ENCODE measurements at places on chromosomes 7 and 10.

DNA sequence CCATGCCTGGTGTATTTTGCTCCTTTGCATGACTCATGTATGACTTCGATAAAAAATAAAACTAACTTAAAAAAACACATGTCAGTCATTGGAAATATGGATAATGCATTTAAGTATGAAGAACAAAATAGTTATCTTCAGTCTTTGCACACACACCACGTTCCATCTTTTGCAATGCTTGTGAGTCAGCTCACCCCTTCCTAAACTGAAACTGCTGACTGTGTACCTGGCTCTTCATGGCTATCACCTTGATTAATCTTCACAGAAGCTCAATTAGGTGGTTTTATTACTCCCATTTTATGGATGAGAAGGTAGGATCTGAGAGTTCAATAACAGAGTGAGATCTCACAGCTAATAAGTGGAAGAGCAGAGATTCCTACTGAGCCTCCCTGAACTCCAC lies 79.5 kb downstream of the CARD11 start:
- peak overlapping the region; percentile 1 for H3K27ac ChIP-seq
- DNase-seq, result no peak
- peaks cover 29% of the 10 kb centered on the region for H3K4me1 ChIP-seq
- H3K4me3 ChIP-seq, result no peak overlapping the region

DNA sequence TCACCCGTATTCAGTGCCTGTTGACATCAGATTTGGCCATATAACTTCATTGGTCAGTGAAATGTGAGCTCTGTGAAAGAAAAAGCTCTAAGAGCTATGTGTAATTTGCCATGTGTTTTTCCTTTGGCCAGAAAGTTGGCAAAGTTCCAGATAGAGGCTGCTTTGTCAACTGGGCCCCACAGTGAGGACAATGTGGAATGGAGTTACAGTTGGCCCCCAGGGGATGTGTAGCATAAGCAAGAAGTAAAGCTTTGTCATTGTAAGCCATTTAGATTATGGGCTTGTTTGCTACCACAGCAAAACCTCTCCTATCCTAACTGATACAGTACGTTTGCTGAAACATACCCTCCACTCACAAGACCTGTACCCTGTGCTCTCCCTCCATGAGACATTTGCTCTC lies 119.1 kb upstream of the HABP2 start:
- no peak overlapping the region for H3K4me3 ChIP-seq
- H3K36me3 ChIP-seq, result no peaks in the 10 kb centered on the region
- H3K27ac ChIP-seq, result no peak overlapping the region

- H3K27ac ChIP-seq, result peak overlapping the region; percentile 98
- peaks cover 2% of the 10 kb centered on the region for H3K36me3 ChIP-seq
- H3K27me3 ChIP-seq, result no peaks in the 10 kb centered on the region
- peak overlapping the region; percentile 93 for H3K4me3 ChIP-seq
Observed at GRCh38 chr7:99551334-99551733, 580 bp downstream of the FAM200A start.

GRCh38 chr10:30862486-30862885 lies 169.2 kb downstream of the ZNF438 start:
- DNase-seq, result no peak
- no peak overlapping the region for H3K27ac ChIP-seq
- H3K36me3 ChIP-seq, result peaks cover 2% of the 10 kb centered on the region
- H3K4me3 ChIP-seq, result no peak overlapping the region
- peaks cover 4% of the 10 kb centered on the region for H3K4me1 ChIP-seq
- no peaks in the 10 kb centered on the region for H3K27me3 ChIP-seq

DNA sequence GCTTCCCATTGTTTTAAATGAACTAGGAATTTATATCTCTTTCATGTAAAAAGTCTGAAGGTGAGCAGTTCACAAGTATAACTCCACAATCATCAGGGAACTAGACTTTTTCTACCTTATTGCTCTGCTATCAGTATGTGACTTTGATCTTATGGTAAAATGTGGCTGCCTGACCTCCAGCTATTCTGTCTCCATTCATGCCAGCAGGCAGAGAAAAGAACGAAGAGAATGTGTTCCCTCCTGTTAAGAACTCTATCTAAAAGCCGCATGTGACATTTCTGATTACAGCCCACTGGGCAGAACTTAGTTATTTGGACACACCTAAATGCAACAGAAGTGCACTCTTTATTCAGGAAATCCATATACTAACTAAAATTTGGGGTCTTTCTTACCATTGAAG lies 102.8 kb upstream of the MBL2 start:
- H3K36me3 ChIP-seq, result no peaks in the 10 kb centered on the region
- no peak overlapping the region for H3K4me3 ChIP-seq
- H3K4me1 ChIP-seq, result no peaks in the 10 kb centered on the region
- no peak for DNase-seq

DNA sequence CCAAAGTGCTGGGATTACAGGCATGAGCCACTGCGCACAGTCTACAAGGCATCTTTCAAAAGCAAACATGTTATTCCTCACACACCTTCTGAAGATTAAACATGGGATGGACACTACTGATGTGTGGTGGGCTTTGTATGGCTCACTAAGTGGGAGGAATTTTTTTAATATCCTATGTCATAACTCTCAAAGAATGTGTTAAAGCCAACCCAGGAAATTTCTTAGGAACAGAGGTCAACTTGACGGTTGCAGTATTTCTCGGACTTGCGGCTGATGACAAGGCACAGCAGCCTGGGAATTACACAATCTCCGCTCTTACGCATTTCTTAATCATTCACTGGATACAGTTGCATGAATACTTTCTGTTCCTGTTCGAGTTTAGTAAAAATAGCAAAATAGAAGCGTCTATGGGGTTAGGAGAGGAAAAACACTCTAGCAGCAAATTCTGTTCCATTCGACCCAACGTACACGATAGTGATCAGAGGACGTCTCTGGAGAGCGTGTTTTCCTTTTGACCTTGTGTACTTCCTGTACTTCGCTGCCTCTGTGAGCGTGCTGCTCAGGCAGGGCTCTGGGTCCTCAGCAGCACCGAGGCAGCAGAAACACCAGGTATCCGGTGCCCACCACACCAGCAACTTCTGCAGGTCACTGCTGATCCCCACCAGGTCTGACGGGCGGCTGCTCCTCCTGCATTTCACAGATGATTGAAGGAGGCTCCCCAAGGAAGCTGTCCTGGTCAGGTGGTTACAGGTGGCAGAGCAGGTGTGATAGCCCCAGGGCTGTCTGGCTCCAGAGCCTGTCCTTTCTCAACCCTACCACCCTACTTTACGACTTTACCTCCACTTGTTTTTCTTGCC lies 26.4 kb upstream of the SRGN start:
- no peaks in the 10 kb centered on the region for H3K27me3 ChIP-seq
- H3K4me1 ChIP-seq, result peaks cover 24% of the 10 kb centered on the region
- DNase-seq, result no peak

- no peaks in the 10 kb centered on the region for H3K36me3 ChIP-seq
- no peaks in the 10 kb centered on the region for H3K4me1 ChIP-seq
- no peak for DNase-seq
- H3K4me3 ChIP-seq, result no peak overlapping the region
- no peak overlapping the region for H3K27ac ChIP-seq
- no peaks in the 10 kb centered on the region for H3K27me3 ChIP-seq
Observed at GRCh38 chr7:69873512-69873911, 275.2 kb downstream of the AUTS2 start.

DNA sequence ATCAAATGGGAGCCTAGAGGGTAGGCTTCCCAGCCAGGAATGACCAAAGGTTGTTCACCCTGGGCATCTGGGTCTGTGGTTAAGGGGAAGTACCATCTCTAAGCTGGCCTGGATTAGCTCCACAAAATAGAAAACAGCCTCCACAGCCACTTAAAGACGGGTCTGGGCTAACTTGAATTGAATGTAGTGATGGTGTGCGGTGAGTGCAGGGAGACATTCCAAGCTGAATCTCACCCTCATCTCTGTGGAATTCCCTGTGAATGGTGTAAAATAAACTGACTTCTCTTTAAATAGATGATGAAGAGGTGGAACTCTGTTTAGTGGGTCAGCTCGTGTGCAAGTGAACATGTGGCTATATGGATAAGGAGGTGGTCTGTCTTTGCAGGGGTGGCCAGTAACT lies 251.0 kb downstream of the DYNC1I1 start:
- DNase-seq, result no peak
- H3K36me3 ChIP-seq, result no peaks in the 10 kb centered on the region
- H3K27ac ChIP-seq, result no peak overlapping the region

DNA sequence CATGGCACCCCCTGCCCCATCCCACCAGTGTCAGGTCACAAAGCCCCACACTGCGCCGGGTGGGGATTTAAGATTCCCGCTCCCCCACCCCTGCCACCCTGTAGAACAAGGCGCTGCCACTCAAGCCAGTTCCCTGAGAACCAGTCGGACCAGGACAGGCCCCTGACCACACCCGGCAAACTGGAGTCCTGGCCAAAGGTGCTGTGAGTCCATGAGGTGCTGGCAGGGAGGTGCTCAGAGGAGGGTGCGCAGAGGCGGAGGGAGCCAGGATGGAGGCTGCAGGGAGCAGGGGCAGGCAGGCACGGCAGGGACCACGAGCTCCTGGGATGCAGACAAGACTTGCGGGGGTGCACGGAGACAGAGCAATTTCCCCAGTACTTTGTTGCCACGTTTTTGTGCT lies 19.7 kb upstream of the GDI2 start:
- peaks cover under 1% of the 10 kb centered on the region for H3K27me3 ChIP-seq
- no peak overlapping the region for H3K27ac ChIP-seq
- no peak for DNase-seq

GRCh38 chr10:7075110-7075509 lies 335.7 kb downstream of the SFMBT2 start:
- H3K4me3 ChIP-seq, result no peak overlapping the region
- H3K27me3 ChIP-seq, result peaks cover 40% of the 10 kb centered on the region
- no peak overlapping the region for H3K27ac ChIP-seq
- H3K4me1 ChIP-seq, result no peaks in the 10 kb centered on the region
- H3K36me3 ChIP-seq, result peaks cover 3% of the 10 kb centered on the region

- no peak for DNase-seq
- no peak overlapping the region for H3K4me3 ChIP-seq
- H3K4me1 ChIP-seq, result peaks cover 15% of the 10 kb centered on the region
- no peaks in the 10 kb centered on the region for H3K36me3 ChIP-seq
- H3K27ac ChIP-seq, result no peak overlapping the region
Observed at GRCh38 chr10:133060466-133060865, 27.3 kb upstream of the ADGRA1 start.

DNA sequence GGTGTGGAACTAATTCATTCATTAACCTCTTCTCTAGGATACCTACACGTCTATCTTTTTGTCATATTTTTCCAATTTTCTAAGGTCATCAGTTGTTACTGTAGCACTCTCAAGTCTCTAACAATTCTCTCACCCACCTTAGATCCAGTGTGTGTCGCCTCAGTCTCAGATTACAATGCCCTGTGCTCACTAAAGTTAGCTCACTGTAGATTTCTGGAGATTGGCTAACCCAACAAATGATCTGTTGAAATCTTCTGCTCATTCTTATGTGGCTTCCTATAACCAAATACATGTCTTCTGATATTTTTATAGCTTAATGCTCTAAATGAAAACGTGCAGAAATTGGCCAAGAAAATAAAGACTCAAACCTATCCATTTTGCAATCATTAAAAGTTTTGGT lies 142.6 kb downstream of the SLC25A13 start:
- H3K27ac ChIP-seq, result no peak overlapping the region
- no peaks in the 10 kb centered on the region for H3K4me1 ChIP-seq
- H3K4me3 ChIP-seq, result no peak overlapping the region

DNA sequence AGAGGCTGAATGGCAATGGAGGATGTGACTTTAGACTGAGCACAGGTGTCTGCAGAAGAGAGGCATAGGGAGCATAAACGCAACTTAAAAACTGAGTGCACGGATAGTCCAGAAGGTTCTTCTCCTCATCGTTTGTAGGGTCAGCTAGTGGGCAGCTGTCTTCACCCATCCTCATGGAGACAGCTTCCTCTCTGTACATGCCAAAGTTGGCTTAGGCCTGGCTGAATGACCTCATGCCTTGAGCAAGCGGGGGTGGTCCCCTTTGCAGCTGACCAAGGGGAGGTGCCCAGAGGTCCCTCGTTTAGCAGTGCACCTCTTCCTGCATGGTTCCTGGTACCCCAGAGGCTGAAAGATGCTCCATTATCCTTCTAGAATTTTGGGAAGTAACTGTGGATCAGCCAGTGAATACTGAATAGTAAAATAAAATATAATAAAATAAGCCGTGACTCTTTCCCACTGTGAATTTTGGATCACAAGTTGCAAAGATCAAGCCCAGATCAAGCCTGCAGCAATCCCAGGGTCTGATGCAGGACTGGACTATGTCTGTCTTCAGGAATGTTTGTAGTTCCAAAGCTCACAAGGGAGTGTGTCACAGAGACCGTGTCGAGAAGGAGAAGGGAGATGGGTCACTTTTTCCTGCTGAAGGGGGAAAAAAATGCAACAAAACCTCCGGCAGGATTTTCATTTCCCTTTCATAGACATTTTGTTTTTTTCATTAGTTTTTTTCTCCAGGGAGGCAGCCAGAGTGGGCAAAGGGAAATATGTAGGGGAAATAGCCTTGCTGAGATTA lies 295.3 kb upstream of the MKI67 start:
- no peak overlapping the region for H3K27ac ChIP-seq
- H3K36me3 ChIP-seq, result no peaks in the 10 kb centered on the region
- DNase-seq, result no peak
- H3K27me3 ChIP-seq, result peaks cover 23% of the 10 kb centered on the region

- peak; percentile 54 for DNase-seq
- H3K4me3 ChIP-seq, result no peak within 1 kb of the TSS
- H3K36me3 ChIP-seq, result peaks cover 5% of the 10 kb centered on the region
- H3K27ac ChIP-seq, result no peak within 1 kb of the TSS
Observed at GRCh38 chr7:100655908-100656674, at the start of gene ACTL6B. Gene ACTL6B (minus strand): TSS chr7:100656448. CDS start chr7:100656354, 94 bp downstream.

DNA sequence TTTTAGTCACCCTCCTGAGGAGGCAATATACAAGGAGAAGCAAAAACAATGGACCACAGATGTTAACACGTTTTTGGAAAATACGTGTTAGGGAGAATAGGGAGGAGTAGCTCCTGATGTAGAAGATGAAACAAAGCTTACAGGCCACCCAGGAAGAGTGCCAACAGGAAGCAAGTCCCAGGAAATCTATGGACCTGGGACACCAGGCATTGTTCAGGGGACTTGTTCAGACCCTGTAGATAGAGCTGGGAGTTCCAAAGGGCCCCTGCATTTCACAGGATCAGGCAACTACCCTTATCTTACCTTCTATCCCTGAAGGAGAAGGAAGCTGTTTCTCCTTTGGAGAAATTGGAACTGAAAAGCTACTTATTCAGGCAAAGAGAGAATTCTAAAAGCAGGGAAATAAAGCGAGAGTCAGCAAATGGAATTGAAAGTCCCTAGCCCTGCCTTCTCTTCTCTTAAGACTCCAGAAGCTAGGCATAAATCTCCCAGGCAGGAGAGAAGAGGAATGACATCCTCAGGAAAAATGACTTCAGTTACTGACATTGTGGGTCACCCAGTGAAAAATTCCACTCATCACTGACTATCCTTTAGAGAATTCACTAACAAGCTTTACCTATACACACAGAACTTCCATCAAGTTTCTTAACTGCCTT lies 77.7 kb upstream of the FAM3C start:
- H3K27me3 ChIP-seq, result no peaks in the 10 kb centered on the region
- no peaks in the 10 kb centered on the region for H3K36me3 ChIP-seq
- peaks cover 2% of the 10 kb centered on the region for H3K4me1 ChIP-seq
- H3K27ac ChIP-seq, result no peak overlapping the region
